ENCODE measurements at places on chromosomes 1 and 21. TPM values are rescaled to one million over a fixed set of nuclear protein-coding genes. Genes with fewer than 3 reads are reported as not detected.

DNA sequence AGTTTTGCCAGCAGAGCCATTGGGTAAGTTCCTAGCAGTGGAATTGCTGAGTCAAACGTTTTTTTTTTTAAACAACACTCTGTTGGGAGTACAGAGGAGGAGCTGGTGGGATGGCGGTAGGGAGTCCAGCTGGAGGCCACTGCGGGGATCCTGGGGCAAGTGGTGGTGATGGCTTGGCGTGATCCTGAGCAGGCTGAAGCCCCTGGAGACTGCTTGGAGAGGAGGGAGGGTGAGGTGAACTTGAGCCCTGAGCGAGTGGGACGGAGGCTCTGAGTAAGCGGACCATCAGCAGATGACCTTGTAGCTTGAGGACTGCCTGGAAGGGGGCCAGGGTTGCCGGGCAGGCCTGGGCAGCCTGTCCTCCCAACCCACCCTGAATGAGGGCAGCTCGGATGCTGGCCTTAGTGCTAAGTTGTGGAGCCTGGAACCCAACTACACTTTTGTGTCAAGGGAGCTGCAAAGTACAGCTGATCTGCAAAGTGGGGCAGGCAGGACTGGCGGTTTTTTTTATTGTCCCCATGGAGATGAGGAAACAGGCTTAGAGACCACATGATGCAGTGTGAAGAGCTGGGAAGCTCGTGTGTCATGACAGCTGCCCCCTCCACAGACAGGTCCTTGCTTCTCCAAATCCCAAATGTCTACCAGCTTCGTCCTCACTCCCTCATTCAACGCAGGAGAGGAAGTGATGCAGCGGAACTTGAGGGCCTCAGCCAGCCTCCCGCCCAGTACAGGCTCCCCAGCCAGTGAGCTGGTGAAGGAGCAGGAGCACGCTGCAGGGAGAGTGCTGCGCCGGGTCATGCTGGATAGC is 20.2 kb downstream of the MRPL37 start:
- DNase-seq, result peak; percentile 80

DNA sequence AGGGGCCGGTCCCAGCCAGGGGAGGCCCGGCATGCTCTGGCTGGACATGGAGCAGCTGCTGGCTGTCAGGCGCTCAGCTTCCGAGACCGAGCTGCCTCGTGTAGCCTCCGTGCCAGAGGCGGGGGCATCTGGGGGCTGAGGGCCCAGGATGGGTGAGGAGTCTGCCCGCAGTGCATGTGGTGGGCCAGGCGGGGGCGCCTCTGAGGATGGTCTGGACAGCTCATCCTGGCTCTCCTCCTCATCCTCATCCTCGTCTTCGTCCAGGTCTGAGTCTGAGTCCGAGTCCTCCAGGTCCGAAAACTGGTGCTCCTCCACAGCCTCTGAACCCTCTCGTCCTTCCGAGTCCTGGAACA is 28.9 kb upstream of the EDN2 start:
- DNase-seq, result no peak

- no peak for DNase-seq
Measured at GRCh38 chr1:244370060-244370637, 81.6 kb downstream of the ADSS2 start.

TMEM59 gene
- 480 TPM for polyA plus RNA-seq

NOL9 gene
- 19.0 TPM for polyA plus RNA-seq

DNA sequence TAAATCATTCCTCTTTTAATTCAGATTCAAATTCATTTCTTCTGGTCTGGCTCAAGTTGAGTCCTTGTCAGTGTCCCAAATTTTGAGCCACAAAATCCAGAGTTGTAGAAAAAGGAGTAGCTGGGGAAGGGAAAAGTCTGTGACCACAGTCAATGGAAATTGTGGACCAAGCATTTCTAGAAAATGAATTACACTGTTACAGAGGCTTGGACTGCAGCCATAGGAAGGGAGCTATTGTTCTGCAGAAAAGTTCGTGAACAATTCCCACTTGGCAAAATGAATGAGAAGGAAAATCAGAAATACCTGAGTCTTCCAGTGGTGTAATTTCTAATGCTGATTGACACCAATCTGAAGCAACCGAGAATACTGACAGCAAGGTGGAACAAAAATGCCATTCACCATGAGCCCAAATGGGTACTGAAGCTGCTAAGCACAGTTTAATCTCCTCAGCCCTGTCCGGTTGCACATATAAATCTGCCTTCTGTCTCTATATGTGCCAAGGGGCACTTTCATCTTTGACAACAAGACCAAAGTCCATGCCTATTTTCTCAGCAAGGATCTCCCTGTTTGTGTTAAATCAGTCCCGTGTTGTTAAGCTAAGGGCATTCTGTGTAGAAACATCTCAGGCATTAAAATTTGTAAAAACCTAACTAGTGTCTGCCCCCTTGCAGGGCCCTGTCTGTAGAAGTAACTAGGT is 51.3 kb downstream of the TEX35 start:
- peak; percentile 47 for DNase-seq

CRYAA gene
- polyA plus RNA-seq, result not detected

DNA sequence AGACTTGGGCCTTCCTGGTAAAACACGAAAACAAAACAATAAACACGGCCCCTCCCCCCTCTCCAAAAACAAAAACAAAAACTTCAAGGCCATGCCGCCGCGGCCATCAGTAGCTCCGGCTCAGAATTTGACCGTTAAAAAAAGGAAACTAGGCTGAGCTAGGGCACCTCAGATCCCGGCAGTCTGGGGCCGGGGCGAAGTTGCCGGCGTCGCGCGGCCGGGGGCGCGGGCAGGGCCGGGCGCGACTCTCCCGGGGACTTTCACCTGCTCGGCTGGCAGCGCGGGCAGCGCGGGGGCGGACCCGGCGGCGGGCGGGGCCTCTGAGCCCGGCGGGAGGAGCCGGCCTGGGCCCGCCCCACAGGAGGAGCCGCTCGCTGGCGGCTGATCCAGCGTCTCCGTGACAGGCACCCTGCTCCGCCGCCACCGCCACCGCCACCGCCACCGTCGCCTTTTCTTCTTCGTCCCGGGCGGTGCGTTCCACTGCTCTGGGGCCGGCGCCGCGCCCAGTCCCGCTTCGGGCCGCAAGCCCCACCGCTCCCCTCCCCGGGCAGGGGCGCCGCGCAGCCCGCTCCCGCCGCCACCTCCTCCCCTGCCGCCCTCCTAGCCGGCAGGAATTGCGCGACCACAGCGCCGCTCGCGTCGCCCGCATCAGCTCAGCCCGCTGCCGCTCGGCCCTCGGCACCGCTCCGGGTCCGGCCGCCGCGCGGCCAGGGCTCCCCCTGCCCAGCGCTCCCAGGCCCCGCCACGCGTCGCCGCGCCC is at the start of gene NOS1AP:
NOS1AP (plus strand) TSS at position 358 of the 760 bp plus-strand sequence. CDS start 487 bp downstream, outside the sequence.
- peak; percentile 16 for DNase-seq
